ENCODE measurements at places on chromosomes 13 and 19. TPM values are rescaled to one million over a fixed set of nuclear protein-coding genes. Genes with fewer than 3 reads are reported as not detected.
A peak's percentile ranks its signal among the peaks of the same experiment; 100 is the strongest.

GRCh38 chr13:50690006-50690405 lies 153.5 kb downstream of the DLEU7 start:
- DNase-seq: no peak
- no peak overlapping the region for H3K27ac ChIP-seq
- H3K36me3 ChIP-seq: no peaks in the 10 kb centered on the region
- no peaks in the 10 kb centered on the region for H3K27me3 ChIP-seq
- peaks cover 41% of the 10 kb centered on the region for H3K4me1 ChIP-seq

GJB2 gene
- total RNA-seq: 17.0 TPM

DNA sequence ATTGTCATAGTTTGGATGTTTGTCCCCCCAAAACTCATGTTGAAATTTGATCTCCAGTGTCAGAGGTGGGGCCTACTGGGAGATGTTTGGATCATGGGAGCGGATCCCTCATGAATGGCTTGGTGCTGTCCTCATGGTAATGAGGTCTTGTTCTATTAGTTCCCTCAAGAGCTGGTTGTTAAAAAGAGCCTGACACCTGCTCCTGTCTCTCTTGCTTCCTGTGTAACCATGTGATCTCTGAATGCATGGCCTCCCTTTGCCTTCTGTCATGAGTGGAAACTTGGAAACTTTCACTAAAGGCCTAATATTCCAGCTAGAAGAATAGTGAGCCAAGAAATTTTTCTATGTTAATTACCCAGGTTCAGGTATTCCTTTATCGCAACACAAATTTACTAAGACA lies 311.4 kb upstream of the ATXN8OS start:
- no peak overlapping the region for H3K27ac ChIP-seq
- no peak overlapping the region for H3K4me3 ChIP-seq
- DNase-seq: no peak
- H3K36me3 ChIP-seq: no peaks in the 10 kb centered on the region

DNA sequence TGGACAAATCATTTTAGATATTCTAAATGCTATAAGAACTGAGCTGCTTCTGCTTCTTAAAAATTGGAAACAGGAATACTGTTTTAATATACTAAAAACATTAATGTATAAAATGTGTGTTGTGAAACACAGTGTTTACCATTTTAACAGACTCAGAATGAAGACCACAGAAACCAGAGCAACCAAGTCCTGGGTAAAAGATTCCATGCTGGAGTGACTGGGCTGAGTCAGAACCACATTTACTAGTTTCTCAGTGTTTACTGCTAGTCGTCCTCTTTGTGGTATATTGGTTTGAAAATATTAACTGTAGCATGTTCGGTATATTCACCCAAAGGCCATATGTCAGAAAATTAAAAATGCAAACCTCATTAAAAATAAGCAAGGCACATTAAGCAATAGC lies 31.9 kb downstream of the ANKRD10 start:
- no peak overlapping the region for H3K4me3 ChIP-seq
- H3K36me3 ChIP-seq: peaks cover 3% of the 10 kb centered on the region
- H3K27ac ChIP-seq: no peak overlapping the region
- peaks cover 33% of the 10 kb centered on the region for H3K4me1 ChIP-seq
- DNase-seq: no peak

- H3K36me3 ChIP-seq: no peaks in the 10 kb centered on the region
- no peak overlapping the region for H3K27ac ChIP-seq
- H3K27me3 ChIP-seq: peaks cover 4% of the 10 kb centered on the region
Measured at GRCh38 chr13:44223770-44224444, 149.7 kb upstream of the SERP2 start.

RFPL4A gene
- total RNA-seq: not detected

ZIM2 gene
- not detected for total RNA-seq

DNA sequence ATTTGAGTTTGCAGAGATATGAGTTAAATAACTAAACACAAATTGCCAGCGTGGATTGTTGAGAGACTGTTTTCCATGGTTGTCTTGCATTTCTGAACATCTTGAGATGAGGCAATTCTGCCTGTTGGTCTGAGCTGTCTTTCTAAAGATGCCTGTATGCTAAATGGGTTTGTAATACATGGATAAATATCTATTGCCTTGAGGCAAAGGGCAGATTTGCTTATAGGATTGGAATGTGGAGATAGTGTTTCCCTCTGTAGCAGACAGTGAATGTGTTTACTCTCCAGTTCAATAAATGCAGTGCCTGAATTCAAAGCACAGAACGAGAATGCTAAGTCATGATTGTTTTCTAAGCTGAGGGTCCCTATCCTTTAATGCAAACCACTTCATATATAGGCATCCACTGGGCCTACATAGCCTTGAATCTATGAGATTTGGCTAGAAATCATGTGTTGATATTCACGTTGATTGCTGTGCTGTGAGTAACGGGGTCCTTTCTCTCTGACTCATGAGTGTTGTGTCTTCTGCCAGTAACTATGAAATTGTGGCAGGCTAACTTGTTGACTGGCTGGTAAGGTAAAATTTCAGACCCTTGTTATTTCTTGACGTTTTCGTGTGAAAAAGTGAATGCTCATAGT lies 2554.8 kb downstream of the PCDH9 start:
- no peak overlapping the region for H3K4me3 ChIP-seq
- H3K4me1 ChIP-seq: no peaks in the 10 kb centered on the region
- no peaks in the 10 kb centered on the region for H3K27me3 ChIP-seq
- peak overlapping the region; percentile 25 for H3K27ac ChIP-seq
- no peaks in the 10 kb centered on the region for H3K36me3 ChIP-seq

POGLUT2 gene
- 8.1 TPM for total RNA-seq

VSTM2B gene
- total RNA-seq: not detected

OPA3 gene
- total RNA-seq: 10.1 TPM
